T-helper 9 cell (primary cell): ENCODE measurements at places on chromosomes 12 and 14.

DNA sequence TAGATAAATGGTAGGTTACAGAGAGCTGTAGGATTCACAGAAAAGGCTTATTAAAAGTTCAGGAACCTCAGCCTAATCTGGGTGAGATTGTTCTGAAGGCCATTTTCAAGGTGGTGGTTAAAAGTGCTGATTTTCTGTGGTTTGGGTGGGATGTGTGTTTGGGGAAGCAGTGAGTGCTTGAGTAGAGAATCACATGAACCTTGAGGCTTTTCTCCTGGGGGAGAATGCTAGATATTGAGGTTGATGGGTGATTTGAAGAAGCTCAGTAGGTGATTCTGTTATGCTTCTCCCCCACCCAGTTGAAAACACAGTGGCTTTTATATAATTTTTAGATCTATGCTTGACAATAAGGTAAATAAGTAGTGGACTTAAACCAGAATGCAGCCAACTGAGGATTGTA is 420.9 kb downstream of the PCNX1 start:
- DNase-seq: no peak

DNA sequence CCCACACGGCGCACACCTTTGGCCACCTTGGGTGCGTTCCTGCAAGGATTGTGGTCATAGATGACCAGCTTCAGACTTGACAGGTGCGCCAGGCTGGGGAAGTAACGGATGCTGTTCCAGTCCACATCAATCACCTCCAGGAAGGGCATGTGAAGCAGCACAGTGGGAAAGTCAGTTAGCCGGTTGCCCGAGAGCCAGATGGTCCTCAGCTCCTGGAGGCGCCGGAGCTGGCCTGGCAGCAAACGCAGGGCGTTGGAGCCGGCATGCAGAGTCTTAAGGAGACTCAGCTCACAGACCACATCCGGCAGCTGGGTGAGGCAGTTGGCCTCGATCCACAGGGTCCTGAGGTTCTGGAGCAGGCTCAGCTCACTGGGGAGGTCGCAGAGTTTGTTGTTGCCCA is 581 bp downstream of the LRRC10 start:
- no peak for DNase-seq

- no peak for DNase-seq
Observed at GRCh38 chr12:130873106-130873795, 1.4 kb downstream of the RAN start.

- DNase-seq: no peak
Observed at GRCh38 chr12:124150168-124150567, 144.7 kb upstream of the RFLNA start.

GRCh38 chr14:95355422-95355821 is 35.7 kb upstream of the CLMN start:
- DNase-seq: no peak

DNA sequence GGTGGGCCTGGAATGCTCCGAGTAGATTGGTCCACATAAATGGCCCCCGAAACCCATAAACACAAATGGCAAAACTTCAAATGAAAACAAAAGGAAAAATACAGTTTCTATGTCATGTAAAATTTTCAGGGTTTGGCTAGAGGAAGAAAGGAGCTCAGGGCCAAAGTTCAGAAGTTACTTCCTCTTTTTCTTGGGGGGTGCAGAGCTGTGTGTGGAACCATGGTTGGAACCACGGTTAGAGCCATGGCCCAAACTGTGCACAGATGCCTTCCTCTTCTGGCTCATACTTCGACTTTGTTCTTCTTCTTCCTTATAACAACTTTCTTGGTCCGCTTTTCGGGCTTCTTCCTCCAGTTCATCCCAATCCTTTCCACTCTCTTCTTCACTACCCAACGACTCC is 51.7 kb downstream of the MGST1 start:
- DNase-seq: no peak

DNA sequence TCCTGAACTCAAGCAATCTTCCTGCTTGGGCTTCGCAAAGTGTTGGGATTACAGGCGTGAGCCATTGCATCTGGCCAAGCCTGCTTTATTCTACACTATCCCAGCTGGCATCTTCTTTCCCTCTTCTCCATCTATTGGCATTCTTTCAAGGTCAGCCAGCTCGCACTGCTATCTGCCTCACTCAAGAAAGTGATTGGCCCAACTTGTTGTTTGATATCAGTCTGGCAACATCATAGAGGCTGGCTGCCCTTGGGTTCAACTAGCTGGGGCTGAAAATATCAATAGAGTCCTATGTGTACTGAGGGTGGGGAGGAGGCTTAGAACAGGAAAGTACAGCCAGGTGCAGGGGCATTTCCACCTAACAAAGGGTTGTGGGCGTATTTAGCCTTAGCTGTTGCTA is 17.1 kb downstream of the GMFB start:
- DNase-seq: no peak

DNA sequence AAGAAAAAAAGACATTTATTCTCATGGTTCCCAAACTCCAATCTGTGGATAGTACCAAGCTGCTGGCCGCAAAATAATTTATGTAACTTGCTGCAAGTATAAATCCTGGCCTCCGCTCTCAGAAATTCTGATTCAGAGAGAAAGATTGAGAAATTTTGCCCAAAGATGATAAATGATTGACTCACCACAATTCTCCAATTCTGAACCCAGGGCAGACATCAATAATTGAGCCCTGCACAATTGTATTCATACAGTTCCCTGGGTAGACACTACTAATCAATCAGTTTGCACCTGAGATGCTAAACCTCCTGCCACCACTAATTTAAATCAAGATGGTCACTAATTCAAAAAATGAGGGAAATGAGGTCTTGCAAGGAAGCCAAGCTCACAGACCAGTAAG is 38.2 kb downstream of the TRPV4 start:
- no peak for DNase-seq

DNA sequence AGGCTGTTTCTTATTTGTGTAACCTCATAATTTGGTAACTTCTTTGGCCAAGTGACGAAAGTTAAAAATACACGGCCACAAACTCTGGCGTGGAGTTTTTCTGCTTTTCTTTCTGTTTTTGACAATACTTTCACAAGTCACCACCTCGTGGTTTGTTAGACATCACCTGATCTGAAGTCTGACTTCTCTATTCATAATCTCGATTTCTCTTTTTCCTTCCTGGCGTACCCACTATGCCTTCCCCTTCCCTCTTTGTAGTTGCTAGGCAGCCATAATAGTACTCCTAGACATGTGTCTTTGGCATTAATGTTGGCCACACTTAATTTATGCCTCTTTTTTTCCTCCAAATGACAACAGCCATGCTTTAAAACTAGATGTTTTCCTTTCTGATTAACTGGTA is 97.6 kb downstream of the POLR3B start:
- DNase-seq: no peak

- no peak for DNase-seq
Observed at GRCh38 chr12:67038486-67038885, 230.7 kb upstream of the CAND1 start.

- DNase-seq: no peak
Observed at GRCh38 chr14:100902295-100903133, 1.0 kb downstream of the RTL1 start.

DNA sequence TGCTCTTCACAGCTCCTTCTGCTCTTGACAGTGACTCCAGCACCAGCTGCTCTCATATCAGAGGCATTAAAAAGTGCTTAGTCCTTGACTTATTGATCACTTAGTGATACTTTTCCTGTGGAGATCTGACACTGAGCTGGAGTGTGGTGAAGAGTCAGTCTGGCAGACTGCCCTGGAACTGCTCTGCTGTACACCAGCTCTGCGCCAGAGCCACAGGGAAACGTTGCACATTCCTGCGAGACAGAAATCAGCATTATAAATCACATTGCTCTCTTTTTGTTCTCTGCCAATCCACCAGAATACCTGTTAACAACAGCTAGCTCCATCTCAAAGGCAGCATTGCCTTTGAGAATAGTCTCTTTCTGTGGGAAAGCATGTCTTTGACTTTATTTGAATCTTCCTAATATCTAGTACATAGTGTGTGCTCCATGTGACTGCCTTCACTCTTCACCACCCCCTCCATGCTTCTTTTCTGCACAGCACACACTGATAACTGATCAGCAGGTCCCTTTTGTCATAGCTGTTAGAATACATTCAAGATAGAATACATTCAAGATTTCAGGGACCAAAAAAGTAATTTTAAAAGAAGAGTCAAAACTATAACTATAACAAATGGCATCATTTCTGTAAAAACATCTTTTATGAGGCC is 48.2 kb upstream of the VSX2 start:
- DNase-seq: no peak

DNA sequence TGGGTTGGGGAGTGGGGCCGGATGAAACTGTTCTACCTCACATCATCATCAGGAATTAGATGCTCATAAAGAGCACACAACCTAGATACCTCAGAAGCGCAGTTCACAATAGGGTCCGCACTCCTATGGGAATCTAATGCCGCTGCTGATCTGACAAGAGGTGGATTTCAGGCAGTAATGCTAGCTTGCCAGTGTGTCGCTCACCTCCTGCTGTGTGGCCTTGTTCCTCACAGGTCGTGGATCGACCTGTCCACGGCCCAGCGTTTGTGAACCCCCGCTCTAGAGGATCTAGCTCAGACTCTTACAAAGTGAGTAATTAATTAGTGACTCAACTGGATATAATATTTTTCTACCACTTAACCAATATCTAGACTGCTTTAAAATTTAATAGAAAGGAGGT is 5.8 kb downstream of the PPP1R12A start:
- no peak for DNase-seq

- DNase-seq: no peak
Observed at GRCh38 chr12:41605545-41606305, 417.6 kb downstream of the PDZRN4 start.
